ENCODE measurements at places on chromosomes 16 and 17.

GRCh38 chr17:47674499-47674898 is 19.5 kb upstream of the TBKBP1 start:
- DNase-seq, result no peak

GRCh38 chr16:72389791-72390190 is 217.8 kb upstream of the PMFBP1 start:
- DNase-seq, result no peak

- no peak for DNase-seq
Observed at GRCh38 chr17:15952048-15952532, 7.2 kb downstream of the ADORA2B start.

DNA sequence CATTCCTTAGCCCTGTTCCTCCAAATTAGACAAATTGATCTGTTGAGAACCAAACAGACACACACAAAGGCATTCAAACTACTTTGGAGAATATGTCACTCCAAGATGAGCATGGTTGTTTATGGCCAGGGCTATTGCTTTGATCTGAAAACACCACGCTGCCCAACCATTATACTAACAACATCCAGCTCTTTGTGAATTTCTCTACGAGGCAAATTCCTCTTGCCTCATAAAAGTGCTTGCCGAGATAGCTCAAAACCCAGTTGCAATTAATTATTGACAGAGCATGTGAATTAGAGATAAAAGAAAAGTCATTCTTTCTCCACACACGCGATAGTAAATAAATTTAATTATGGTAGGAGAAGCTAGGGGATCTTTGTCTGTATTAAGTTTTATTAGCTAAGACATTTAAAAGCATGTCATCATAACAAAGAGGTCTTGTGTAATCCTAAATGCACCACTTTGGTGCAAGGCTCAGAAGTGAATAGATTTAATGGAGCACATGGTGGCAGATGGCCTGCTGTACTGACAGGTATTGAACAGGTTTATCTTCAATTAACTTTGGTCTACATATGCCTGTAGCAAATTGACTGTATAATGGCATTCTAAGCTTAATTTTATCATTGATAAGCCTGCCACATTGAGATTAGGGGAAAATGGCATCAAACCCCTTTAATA is 441.8 kb downstream of the HS3ST4 start:
- DNase-seq, result no peak

DNA sequence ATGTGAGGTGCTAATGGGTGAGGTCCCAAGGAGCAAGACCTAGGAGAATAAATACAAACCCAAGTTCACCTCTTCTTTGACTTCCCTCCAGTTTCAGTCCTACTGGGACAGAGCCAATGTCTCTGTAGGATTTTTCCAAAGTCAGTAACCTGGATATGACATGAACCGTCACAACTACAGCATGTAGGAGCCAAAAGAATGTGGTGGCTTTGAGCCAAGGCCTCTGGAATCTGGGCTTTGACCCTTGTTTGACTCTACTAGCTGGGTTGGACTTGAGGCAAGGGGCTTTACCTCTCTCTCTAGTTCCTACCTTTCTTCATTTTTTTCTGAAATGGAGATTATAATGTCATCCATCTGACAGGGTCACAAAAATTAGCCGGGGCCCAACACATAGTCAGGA is 91.4 kb downstream of the CACNG3 start:
- DNase-seq, result no peak

GRCh38 chr17:50799582-50799981 is 32.3 kb upstream of the ANKRD40CL start:
- DNase-seq, result no peak

- DNase-seq, result no peak
Observed at GRCh38 chr16:50335196-50335958, 33.4 kb downstream of the BRD7 start.

- no peak for DNase-seq
Observed at GRCh38 chr17:57939797-57940196, 15.4 kb downstream of the CUEDC1 start.

DNA sequence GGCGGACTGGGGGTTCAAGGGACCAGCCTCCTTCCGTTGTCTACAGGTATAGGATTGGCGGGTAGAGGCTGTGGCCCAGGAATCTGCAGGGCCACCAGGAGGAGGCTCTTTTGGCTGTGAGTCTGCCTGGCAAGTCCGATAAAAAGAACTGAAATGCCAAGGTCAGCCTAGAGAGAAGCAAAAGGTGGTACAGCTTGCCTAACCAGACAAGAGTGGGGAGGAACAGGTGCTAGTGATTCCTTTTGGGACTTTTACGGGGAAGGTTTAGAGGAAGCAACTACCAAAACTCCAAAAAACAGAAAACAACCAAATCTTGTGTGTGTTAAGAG is 5.6 kb upstream of the EVPL start:
- no peak for DNase-seq

DNA sequence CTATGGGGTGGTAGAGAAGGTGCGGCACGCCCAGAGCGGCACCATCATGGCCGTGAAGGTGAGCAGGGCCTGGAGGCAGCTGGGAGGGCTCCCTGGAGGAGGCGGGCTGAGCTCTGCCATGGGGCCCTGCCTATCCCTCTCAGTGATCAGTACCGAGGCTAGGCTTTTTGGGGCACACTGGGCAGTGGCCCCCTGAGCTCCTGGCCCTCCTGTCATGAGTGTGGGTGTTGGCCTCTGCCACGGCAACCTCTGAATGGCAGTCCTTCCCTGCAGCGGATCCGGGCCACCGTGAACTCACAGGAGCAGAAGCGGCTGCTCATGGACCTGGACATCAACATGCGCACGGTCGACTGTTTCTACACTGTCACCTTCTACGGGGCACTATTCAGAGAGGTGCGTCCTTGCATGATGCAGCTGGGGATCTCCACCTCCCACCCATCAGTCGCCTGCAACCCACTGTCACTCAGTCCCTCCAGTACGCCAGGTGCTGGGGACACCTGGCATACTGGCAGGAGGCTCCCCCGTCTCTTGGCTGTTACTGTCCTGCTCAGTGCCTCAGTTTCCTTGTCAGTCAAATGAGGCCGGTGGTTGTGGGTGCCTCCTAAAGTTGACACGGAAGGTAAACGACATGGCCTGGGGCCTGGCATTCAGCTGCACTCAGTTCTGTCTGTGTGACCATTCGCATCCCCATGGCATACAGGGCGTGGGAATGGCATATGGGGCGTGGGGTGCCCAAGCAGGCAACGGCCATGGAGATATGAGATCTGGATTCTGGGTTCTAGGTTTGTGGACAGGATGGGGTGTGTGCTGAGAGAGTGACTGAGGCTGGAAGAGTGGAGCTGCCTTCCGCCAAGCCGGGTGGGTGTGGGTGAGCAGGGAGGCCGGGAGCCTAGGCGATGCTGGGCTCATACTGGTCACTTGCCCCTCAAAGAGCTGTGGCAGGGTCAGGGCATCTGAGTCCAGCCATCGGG is 16.4 kb downstream of the MAP2K3 start:
- no peak for DNase-seq

GRCh38 chr17:44304651-44305050 is 3.8 kb upstream of the RUNDC3A start:
- DNase-seq, result peak; percentile 25

DNA sequence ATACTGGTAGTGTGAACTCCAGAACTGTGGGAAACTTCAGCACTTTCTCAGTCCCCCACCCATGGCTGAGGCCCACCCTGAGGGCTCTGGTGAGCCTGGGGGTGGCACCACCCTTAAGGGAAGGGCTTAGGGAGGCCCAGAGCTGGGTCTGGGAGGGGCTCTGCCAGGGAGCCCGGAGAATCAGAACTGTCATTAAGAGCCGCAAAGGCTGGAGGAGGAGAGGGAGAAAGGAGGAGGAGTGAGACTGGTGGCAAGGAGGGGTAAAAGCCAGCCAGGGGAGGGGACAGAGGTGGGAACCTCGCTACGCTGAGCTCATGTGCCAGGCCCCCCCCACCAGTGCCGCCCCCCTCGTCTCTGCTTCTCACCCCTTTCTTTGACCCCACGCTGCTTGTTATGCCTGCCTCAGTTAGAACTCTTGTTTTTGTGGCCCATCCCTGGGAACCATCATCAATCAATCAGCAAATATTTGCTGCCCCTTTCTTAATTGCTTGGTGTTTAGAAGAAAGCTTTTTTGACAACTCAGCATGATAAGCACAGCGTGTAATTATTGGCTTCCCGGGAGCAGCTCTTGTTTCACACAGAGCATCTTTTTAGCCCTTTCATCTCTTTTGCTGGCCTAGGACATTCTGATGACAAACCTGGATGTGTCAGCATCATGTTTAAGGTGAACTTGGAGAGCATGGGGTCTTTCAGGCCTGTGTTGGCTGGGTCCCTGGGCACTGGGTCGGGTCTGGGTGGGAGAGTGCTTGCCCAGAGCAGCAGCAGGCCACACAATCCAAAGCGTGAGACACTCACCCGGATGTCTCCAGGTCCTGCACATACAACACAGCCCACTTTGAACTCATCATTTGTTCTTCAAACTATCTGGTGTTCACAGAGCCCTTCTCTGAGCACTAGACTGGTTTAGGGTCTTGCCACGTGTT is 77.7 kb downstream of the NETO2 start:
- DNase-seq, result no peak

DNA sequence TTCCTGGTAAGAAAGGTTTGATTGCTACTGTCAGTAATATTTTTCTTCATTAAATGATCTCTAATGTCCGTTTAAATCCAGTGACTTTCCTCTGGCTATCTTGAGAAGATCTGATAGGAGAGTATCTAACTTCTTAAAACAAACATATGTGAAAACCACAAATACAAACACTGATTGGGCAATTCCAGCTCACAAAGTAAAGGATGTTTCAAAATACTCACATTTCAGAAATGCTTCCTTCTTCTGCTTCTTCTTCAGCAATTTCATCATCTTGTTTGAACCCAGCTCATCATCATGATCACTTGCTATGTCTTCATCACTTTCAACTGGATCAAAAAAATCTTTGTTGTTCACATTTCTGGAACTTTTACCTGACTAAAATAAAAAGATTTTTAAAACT is 64.3 kb upstream of the RBL2 start:
- DNase-seq, result peak; percentile 65

DNA sequence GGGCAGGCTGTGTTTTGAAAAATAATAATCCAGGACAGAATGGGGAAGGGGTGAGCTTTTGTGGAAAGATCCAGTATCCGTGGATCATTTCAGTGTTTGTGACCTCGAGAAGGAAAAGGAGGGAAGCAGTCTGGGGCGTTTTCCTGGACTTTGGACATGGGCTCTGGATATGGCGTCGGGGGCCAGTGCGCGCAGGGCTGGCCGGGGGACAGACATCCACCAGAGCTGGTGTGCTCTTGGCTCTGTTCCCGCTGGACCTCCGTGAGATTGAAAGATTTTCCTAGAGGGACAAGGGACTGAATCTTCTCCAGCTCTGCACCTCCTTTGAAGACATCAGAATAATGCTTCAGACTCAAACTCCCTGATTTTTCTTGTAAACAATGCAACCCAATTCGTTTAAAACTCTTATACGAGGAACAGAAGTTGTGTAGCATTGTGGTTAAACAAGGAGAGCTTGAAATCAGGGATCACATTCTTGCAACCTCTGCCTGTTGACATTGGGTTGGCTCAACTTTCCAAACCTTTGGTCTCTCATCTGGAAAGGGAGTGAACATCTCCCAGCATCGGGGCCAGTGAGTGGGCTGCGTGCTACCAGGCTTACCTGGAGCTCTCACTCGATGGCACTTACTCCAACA is 75.9 kb downstream of the C16orf95 start:
- DNase-seq, result no peak

GRCh38 chr16:19143599-19143956 is 24.5 kb upstream of the SYT17 start:
- DNase-seq, result no peak

GRCh38 chr16:11796227-11797165 is 562 bp downstream of the ZC3H7A start:
- DNase-seq, result peak; percentile 56

DNA sequence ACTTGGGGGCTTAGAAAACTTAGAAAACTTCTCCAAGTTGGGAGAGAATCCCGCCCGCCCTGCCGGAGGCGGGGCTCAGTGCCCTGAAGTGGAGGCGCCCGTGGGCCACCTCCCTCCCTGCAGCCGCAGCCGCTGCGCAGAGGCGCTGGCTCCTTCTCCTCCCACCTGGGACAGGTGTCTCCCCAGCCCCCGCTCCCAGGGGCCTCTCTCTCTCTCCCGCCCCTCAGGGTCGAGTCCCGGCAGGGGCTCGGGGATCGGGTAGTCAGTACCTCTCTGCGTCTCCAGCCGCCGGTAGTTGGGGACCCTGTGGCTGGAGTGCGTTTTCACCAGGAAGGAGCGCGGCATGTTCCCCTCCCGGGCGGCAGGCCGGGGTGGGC is 257 bp downstream of the SNAI3 start:
- DNase-seq, result no peak

GRCh38 chr16:75099738-75100602 is 16.6 kb downstream of the LDHD start:
- DNase-seq, result no peak

DNA sequence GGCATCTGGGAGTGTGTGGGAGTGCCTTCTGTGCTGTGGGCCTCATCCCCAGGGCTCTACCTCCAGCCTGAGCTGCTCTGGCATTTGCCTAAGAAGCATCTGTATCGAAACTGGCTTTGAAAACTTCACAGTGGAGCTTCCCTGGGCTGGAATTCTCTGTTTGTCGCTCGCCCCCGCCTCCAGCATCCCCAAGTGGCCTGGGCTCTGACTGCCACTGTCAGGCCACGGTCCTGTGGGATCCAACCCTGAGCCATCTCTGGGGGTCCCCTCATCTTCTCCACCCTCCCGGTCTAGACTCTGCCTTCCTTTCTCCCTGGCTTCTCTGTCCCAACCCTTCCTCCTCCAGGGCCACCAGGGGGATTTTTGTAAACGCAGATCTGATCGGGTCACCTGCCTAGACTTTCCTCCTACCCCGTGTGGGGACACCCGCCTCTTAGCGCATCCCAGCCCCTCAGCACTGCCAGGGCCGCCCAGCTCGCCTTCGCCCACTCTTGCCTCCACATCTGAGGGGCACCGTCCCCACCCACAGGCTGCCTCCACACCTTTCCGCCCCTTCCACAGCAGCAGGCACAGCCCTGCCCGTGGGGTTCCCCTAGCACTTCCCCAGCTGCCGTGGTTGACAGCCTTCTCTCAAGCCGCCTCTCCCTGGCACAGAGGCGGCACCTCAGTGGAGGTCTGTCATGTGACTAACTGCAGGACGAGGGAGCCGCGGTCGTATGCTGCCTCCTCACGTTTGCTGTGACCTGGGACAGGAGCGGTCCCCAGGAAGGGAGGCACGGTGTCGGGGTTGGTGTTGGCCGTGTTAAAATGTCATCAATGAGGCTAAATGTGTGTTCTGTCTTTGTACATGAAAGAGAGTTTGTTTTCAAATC is 12.0 kb downstream of the TBC1D24 start:
- no peak for DNase-seq

DNA sequence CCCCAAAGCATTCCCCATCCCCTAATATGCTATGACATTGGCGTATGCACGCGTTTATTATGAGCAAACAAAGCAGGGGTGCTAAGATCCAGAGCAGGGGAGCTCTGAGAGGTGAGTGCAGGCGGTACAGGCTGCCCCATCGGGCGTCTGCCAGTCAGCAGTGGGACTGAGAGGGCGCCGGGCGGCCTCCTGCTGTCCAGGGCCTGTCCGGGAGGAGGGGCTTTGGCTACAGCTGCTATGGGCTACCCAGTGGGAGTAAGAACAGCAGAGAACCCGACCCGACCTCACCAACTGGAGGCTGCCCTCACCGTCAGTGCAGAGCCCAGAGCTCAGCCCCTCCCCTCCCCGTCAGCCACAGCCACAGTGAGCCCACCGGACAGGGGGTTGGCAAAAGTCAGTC is 18.5 kb upstream of the AATK start:
- no peak for DNase-seq

- no peak for DNase-seq
Observed at GRCh38 chr16:23379707-23380106, 73.3 kb downstream of the COG7 start.

Measured in AG10803 (cell line).